ENCODE measurements at places on chromosomes 6 and 20. TPM values are rescaled to one million over a fixed set of nuclear protein-coding genes. Genes with fewer than 3 reads are reported as not detected.

- no peak for DNase-seq
These were observed 4.5 kb downstream of the HIVEP2 start for GRCh38 chr6:142940487-142940886.

GRCh38 chr20:1801929-1802306, 93.3 kb upstream of the SIRPA start:
- no peak for DNase-seq

Gene GABRR1
- not detected for total RNA-seq

- no peak for DNase-seq
These were observed 77.0 kb downstream of the MRPL14 start for GRCh38 chr6:44049989-44050871.

GRCh38 chr6:63447134-63447533, 125.1 kb upstream of the LOC128125822 start:
- no peak for DNase-seq

Gene TAP1
- 187 TPM for total RNA-seq

Gene BANF2
- total RNA-seq, result not detected

Gene SMOC2
- total RNA-seq, result not detected

- peak; percentile 7 for DNase-seq
These were observed 62.3 kb downstream of the PAX1 start for GRCh38 chr20:21767739-21768223.

Gene TEAD3
- 1.4 TPM for total RNA-seq

Gene MCCD1
- total RNA-seq, result not detected

DNA sequence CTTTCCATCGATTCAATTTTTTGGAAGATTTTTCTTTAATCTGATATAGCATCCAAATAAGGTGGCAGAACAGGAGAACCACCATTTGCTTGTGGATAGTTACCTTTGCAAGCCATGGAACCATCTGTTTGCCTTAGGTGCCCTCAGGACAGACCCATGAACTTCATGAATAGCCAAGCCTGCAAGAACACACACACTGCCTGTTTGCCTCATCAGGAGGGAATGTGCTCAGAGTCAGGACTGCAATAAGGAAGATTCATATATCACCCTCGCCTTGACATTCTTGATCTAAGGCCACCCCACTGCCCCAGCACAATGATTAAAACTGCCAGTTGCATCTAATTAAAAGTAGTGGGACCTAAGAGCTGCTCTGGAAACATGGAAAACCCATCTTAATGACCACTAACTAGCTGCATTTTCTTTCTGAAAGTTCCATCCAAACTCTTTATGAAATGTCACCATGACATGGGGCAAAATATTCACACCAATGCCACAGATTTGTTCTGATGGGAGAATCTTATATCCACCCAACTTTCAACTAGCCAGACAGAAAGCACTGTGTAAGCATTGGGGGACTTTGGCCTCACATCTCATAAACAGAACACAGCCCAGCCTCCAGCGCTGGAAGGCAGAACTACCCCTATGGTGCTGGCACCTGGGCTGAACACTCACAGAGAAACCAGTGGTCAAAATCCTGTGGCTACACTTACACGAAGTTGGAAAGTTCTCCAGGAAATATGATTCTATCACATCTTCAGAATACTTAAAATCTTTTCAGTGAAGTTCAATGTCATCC, 48.3 kb downstream of the TBXT start:
- no peak for DNase-seq

Gene LGSN
- total RNA-seq, result not detected

Gene ADGRF1
- total RNA-seq, result not detected

Gene SRSF12
- 0.15 TPM for total RNA-seq

Gene IL20RA
- total RNA-seq, result not detected

- no peak for DNase-seq
These were observed 401.2 kb upstream of the MANEA start for GRCh38 chr6:95175927-95176675.

Gene HSPA1B
- total RNA-seq, result 47.8 TPM

Gene GCNT2
- total RNA-seq, result 1.4 TPM

Gene GATA5
- total RNA-seq, result not detected

DNA sequence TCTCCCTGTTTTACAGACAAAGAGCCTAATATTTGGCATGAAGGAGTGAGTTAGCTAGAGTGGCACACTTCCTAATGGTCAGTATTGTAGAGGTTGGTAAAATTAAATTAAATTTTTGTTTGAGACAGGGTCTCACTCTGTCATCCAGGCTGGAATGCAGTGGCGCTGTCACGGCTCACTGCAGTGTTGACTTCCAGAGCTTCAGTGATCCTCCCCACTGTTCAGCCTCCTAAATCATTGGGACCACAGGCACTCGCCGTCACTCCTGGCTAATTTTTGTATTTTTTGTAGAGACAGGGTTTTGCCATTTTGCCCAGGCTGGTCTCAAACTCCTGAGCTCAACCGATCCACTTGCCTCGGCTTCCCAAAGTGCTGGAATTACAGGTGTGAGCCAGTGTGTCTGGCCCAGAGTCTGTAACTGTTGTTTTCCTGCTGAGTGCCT, 70.9 kb downstream of the SCAND1 start:
- no peak for DNase-seq
